Left lung (tissue), 14 donors: ENCODE measurements at places on chromosomes 11 and 22.

DNA sequence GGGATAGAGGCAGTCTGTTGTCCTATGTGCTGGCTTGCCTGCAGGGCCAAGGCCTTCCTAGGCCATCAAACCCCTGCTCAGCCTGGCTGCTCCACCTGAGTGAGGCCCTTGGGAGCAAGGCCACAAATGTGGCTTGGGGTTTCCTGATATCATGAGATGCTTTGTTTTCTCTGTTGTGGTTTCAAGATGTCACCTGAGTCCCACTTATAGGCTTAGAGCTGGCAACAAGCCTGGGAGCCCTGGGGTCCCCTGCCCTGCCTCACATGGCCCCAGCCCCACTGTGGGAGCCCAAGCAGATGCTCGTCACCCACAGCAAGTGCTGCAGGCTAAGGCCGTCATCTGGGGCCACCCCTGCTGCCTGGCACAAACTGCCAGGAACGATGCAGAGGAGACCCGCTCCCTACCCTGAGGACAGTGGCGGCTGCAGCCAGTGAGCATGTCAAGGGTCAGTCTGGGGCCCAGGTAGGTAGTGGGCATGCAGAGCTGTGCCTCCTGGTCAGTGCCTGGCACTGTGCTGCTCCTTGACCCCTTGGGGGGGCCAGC, 75.4 kb upstream of the KCNQ1OT1 start:
- DNase-seq, result peak; percentile 23
- no peak overlapping the region for H3K4me3 ChIP-seq
- peaks cover 20% of the 10 kb centered on the region for H3K4me1 ChIP-seq

- DNase-seq, result no peak
- H3K4me3 ChIP-seq, result peak overlapping the region; percentile 66
- no peaks in the 10 kb centered on the region for H3K27me3 ChIP-seq
- no peaks in the 10 kb centered on the region for H3K4me1 ChIP-seq
- peak overlapping the region; percentile 28 for H3K27ac ChIP-seq
Measured at GRCh38 chr11:124954590-124954955, 571 bp downstream of the CCDC15 start.

DNA sequence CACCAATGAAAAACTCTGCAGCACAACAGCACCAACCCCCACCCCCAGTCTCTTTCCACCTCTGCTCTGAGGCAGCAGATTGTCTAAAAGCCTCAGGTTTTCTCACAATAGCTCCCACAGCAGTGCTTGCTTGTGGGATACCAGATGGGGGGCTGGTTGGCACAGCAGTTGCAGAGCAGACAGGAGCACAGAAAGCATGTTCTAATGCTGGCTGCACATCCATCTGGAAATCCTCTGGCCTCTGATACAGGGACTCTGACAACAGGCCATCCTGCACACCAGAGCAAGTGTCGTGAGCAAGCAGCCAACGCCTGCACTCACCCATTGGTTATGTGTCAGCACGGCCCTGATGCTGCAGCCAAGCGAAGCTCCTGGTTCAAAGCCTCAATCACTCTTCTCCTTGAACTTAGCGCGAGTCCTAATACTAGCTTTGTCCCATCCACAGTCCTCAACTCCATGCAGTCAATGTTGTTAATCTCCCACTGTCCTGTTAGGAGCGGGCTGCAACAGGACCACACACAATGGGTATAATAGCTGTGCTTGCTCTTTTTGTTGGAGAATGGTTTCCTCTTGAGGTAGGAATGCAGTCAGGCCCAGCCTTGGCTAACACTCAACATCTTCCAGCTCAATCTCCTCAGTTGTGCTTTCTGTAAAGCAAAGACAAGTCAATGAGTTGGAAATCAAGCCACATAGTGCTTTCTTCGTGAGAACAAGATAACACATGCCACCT, 30.3 kb downstream of the VSTM5 start:
- no peaks in the 10 kb centered on the region for H3K27me3 ChIP-seq
- no peak overlapping the region for H3K4me3 ChIP-seq
- H3K4me1 ChIP-seq, result no peaks in the 10 kb centered on the region
- H3K36me3 ChIP-seq, result no peaks in the 10 kb centered on the region

DNA sequence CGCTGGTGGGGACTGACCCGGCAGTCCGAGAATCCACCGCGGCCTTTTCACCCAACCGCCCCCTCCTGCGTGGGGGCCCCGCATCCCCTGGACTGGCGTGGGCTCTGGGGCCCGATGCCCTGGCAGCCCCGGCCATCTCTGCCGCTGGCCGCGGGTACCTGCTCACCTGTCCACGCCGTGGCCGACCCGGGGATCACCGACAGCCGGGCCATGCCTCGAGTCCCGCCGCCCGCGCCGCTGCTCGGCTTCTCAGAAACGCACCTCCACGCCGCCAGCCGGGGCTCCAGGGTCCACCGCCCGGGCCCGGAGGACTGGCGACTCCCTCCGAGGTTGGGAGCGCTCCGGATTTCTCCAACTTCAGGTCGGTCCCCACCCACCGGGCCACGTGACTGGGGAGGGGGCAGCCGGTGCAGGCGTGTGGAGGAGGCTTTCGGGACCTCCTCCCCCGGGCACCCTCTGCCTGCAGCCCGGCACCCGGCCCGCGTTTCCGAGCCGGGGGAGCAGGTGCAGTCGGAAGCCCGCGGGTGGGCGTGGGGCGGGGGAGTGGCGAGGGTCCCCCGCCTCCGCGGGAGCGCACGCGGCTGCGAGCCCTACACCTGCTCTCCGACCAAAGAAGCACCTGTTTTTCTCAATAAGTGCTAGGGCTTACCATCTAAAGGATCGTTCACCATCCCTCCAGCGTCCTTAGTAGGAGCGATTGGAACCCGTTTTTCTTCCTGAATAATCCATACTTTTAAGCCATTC, 554 bp upstream of the NRIP3 start:
- H3K27me3 ChIP-seq, result peaks cover 53% of the 10 kb centered on the region
- no peak overlapping the region for H3K27ac ChIP-seq
- H3K36me3 ChIP-seq, result no peaks in the 10 kb centered on the region
- peak overlapping the region; percentile 47 for H3K4me3 ChIP-seq
- peak; percentile 37 for DNase-seq
- H3K4me1 ChIP-seq, result peaks cover 18% of the 10 kb centered on the region

DNA sequence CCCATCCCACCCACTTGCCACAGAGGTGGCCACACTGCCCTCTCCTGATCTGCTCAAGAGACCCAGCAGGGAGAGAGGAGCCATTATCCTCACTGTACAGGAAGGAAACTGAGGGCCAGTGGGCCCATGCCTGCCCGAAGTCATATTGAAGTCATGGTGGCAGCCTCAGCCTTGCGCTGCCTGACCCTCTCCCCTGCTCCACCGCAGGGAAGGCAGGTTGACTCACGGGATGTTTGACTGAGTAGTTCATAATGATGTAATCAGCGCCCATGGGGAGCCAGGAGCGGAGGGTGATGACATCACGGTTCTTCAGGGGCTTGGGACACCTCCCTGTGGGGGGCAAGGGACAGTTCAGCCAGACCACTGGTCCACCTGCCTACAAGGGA, 6.1 kb upstream of the ARAP1 start:
- H3K4me3 ChIP-seq, result no peak overlapping the region
- H3K27ac ChIP-seq, result no peak overlapping the region
- peaks cover 26% of the 10 kb centered on the region for H3K36me3 ChIP-seq
- peaks cover 4% of the 10 kb centered on the region for H3K4me1 ChIP-seq
- no peak for DNase-seq
- no peaks in the 10 kb centered on the region for H3K27me3 ChIP-seq

DNA sequence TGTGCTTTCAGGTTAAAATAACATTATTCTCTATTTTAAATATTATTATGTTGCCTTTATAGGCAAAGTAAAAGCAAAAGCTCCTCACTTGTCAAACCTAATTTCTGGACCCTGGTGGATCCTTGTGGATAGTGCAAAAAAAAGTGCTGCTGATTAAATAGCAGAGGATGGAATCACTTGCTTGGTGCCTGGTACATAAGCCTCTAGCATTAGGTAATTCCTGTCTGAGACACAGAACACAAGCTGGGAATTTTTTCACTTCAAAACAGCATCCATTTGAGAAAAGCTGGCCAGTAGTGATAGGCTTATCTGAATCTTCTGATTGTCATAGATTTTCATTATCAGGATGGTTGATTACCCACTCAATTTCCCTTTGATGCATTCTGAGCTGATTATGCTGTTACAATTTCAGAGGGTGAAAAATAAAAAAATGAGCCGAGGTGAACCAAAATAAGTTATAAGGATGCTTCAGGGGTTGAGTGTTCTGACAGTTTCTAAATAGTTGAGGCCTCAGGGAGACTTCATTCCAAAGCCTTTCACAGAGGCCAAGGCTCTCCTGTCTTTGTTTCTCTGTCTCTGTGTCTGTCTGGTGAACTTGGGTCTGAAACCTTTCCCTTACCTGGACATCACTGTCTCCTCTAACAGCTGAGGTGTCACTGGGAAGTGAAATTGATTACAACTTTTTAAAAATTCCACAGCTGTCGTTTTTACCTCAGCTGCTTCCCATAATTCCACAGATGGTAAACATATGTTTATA, 242.9 kb downstream of the NELL1 start:
- no peaks in the 10 kb centered on the region for H3K36me3 ChIP-seq
- no peaks in the 10 kb centered on the region for H3K4me1 ChIP-seq
- no peak overlapping the region for H3K27ac ChIP-seq
- DNase-seq, result no peak
- H3K4me3 ChIP-seq, result no peak overlapping the region

DNA sequence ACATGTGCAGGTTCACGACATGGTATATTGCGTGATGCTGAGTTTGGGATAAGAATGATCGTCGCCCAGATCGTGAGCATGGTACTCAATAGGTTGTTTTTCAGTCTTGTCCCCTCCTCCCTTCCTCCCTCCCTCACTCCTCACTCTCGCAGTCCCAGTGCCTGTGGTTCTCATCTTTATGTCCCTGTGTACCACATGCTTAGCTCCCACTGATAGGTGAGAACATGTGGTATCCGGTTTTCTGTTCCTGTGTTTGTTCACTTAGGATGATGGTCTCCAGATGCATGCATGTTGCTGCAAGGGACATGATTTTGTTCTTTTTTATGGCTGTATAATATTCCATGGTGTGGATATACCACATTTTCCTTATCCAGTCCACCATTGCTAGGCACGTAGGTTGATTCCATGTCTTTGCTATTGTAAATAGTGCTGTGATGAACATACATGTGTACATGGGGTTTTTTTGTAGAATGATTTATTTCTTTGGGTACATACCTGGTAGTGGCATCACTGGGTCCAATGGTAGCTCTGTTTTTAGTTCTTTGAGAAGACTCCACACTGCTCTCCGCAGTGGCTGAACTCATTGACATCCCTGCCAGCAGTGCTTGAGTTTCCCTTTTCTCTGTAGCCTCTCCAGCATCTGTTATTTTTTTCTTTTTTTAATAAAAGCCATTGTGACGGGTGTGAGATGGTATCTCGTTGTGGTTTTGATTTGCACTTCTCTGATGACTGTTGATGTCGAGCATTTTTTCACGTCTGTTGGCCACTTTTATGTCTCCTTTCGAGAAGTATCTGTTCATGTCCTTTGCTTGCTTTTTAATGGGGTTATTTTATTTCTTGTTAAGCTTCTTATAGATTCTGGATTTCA, 16.4 kb downstream of the ZBED4 start:
- H3K4me3 ChIP-seq, result no peak overlapping the region
- no peak overlapping the region for H3K27ac ChIP-seq
- H3K4me1 ChIP-seq, result no peaks in the 10 kb centered on the region
- no peak for DNase-seq
- H3K27me3 ChIP-seq, result no peaks in the 10 kb centered on the region
- H3K36me3 ChIP-seq, result no peaks in the 10 kb centered on the region

DNA sequence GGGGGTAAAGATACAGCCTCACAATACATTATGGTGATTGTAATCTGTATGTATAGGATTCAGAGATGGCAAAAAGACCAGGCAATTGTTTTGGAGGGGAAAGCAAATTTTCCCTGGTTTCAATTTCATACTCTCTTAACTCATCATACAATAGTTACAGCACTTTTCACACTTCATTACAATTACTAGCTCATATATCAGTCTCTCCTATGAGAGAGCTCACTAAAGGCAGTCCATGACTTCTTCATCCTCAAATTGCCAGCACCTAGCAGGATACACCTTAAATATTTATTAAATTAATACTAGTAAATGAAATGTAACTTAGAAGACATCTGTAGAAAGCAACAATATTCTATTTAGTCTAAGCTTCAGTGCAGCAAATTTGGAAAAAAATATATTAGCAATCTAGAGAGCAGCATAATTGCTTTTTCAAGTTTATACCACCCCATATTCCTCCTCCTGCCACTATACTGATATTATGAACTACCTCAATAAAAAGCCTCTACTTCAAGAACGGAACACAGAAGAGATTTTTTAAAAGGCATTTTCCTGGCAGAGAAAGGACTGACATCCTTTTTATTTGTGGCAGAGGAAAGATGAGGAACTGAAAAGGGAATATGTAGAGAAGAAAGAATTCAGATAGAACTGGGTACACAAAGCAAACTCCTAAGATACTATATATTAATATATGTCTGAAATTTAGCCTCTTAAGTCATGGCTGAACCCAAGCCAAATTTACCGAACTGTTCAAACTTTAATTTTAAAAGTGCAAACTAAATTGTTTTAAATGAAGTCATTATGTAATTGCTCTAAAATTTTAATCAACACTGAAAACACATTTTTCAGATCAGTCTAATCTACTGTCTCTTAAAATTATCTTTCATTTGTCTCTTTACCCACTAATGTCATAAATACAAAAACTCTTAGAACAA, 27.7 kb downstream of the PICALM start:
- peak overlapping the region; percentile 68 for H3K27ac ChIP-seq
- H3K27me3 ChIP-seq, result no peaks in the 10 kb centered on the region
- DNase-seq, result no peak

- no peaks in the 10 kb centered on the region for H3K36me3 ChIP-seq
- H3K27ac ChIP-seq, result no peak overlapping the region
- DNase-seq, result no peak
- no peaks in the 10 kb centered on the region for H3K4me1 ChIP-seq
Measured at GRCh38 chr11:123852321-123852720, 33.1 kb downstream of the TMEM225 start.

DNA sequence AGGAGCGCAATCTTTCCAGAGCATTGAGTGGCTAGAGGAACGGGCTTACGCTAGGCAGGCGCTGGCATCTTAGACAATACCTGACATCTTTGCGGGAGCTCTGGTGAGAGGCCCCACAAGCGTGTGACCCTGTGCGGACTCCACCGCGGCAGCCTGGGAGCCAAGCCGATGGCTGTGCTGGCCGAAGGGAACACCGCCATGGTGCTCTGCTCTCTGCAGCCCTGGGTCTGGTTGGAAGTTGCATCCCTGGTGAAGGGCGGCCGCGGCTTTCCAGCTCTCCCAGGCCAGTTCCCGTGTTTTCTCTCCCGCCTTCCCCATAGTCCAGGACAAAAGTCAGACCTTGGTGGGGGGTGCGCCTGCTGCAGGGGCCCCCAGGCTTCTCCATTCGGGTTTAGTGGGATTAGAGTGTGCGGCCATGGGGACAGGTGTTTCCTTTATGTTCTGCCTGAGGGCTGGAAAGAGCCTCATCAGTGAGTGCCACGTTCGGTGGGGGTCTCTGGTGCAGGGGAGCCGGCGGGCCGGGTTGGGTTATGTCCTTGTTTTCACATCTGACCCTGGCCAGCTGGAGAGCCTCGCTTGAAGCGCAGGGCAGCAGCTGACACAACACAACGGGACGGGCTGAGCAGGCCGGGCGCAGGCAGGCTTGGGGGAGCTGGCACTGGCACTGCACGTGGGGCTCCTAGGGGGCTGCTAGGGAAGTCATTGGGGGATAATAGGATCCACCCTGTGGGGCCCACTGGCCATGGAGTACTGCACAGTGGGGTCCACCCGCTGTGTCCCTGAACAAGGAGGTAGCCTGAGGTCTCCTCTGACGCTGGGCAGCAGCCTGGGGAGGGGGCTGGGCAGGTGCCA, 94.8 kb downstream of the KCNQ1 start:
- H3K4me1 ChIP-seq, result peaks cover under 1% of the 10 kb centered on the region
- H3K27ac ChIP-seq, result no peak overlapping the region
- DNase-seq, result peak; percentile 60
- no peaks in the 10 kb centered on the region for H3K36me3 ChIP-seq

- no peak for DNase-seq
- no peaks in the 10 kb centered on the region for H3K27me3 ChIP-seq
- H3K4me1 ChIP-seq, result no peaks in the 10 kb centered on the region
Measured at GRCh38 chr11:95494856-95495255, 263.9 kb upstream of the SESN3 start.
